ENCODE measurements at places on chromosomes 1 and 21. TPM values are rescaled to one million over a fixed set of nuclear protein-coding genes. Genes with fewer than 3 reads are reported as not detected.

LCE1E gene
- not detected for total RNA-seq

CRNN gene
- not detected for total RNA-seq

LPAR3 gene
- total RNA-seq = not detected

OR2L13 gene
- not detected for total RNA-seq

CA14 gene
- not detected for total RNA-seq

C4BPA gene
- total RNA-seq = not detected

H3-3A gene
- total RNA-seq = 661 TPM

AXDND1 gene
- total RNA-seq = 0.85 TPM

C1orf226 gene
- not detected for total RNA-seq

TEDDM1 gene
- total RNA-seq = not detected

BGLAP gene
- total RNA-seq = 3.7 TPM

LHX4 gene
- total RNA-seq = not detected

SIK1 gene
- 4.6 TPM for total RNA-seq

MCOLN2 gene
- 103 TPM for total RNA-seq

ELAPOR1 gene
- 0.35 TPM for total RNA-seq

IGFN1 gene
- not detected for total RNA-seq

SYDE2 gene
- not detected for total RNA-seq

METTL25B gene
- total RNA-seq = 54.1 TPM

PRRX1 gene
- not detected for total RNA-seq

CFHR2 gene
- not detected for total RNA-seq

MNDA gene
- total RNA-seq = not detected

IL20 gene
- total RNA-seq = not detected

ABCD3 gene
- total RNA-seq = 33.8 TPM

CNIH3 gene
- total RNA-seq = 0.83 TPM

C1orf87 gene
- not detected for total RNA-seq

AURKAIP1 gene
- total RNA-seq = 145 TPM

C1orf185 gene
- not detected for total RNA-seq

HES4 gene
- not detected for total RNA-seq

TEX38 gene
- total RNA-seq = not detected

STYXL2 gene
- not detected for total RNA-seq

UQCRH gene
- total RNA-seq = 450 TPM

OR2T1 gene
- not detected for total RNA-seq

GBP6 gene
- total RNA-seq = not detected

PCSK9 gene
- not detected for total RNA-seq

OR6N1 gene
- not detected for total RNA-seq

BTBD8 gene
- 3.3 TPM for total RNA-seq

FAM78B gene
- total RNA-seq = not detected

KRTAP20-2 gene
- total RNA-seq = not detected

LGR6 gene
- not detected for total RNA-seq

SPRR2E gene
- total RNA-seq = not detected

PGLYRP4 gene
- not detected for total RNA-seq

IKBKE gene
- total RNA-seq = 34.4 TPM

THBS3 gene
- total RNA-seq = 37.1 TPM

OR2M3 gene
- not detected for total RNA-seq

RCAN1 gene
- 8.9 TPM for total RNA-seq

CRABP2 gene
- 2.1 TPM for total RNA-seq

WDR64 gene
- not detected for total RNA-seq

GNB1 gene
- total RNA-seq = 563 TPM

AGT gene
- not detected for total RNA-seq

C1QA gene
- total RNA-seq = not detected

ABL2 gene
- 14.2 TPM for total RNA-seq

CD164L2 gene
- not detected for total RNA-seq

RIPPLY3 gene
- total RNA-seq = not detected

FAM89A gene
- 8.5 TPM for total RNA-seq

HCRTR1 gene
- not detected for total RNA-seq

MOB3C gene
- total RNA-seq = 3.8 TPM

SH3BGR gene
- 5.4 TPM for total RNA-seq

RALGPS2 gene
- total RNA-seq = 94.5 TPM

CTSS gene
- total RNA-seq = 42.6 TPM

All from OCI-LY7 (cell line).